ENCODE measurements at places on chromosomes 5 and 9.

- no peak for DNase-seq
These were observed 1905.1 kb downstream of the MAT2B start for GRCh38 chr5:165410476-165410875.

DNA sequence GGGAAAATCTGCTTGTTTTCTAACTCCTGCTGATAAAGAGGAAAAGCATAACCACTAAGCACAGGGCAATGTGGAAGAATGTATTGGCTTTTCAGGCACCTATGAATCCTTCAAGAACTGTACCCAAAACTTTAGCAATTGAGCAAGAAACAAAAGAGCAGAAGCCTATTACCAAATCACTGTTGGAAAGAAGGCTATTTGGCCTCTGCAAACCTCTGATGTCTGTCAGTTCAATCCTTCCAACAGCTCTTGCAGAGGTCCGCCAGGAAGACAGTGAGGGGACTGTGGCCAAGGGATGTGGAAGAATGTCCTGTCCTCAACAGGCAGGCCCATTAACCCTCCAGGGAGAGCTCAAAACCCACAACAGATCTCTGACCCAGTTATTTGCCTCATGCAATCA is 328.6 kb downstream of the ENC1 start:
- no peak for DNase-seq

GRCh38 chr5:77852514-77853352 is 76.6 kb upstream of the TBCA start:
- no peak for DNase-seq

DNA sequence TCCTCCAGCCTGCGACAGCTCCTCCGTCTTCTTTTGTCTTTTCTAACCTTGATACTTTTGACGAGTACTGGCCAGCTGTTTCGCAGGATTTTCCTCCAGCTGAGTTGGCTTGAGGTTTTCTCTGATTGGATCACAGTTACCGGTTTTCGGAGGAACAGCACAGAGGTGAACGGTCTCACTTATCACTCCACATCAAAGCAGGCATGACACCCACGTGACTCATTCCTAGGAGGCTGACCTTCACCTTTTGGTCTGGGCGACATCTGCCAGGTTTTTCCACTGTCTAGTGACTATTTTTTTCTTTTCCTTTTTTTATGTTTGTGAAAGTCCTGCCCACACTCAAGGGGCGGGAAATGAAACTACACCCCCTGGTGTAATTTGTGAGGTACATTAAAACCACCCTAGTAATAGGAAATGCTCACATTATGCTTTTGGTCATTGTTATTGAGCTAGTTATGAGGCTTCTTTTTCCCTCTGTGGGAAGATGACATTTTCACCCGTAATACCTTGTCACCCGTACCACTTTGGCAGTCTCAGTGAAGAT is 319.2 kb downstream of the GADD45G start:
- no peak for DNase-seq

DNA sequence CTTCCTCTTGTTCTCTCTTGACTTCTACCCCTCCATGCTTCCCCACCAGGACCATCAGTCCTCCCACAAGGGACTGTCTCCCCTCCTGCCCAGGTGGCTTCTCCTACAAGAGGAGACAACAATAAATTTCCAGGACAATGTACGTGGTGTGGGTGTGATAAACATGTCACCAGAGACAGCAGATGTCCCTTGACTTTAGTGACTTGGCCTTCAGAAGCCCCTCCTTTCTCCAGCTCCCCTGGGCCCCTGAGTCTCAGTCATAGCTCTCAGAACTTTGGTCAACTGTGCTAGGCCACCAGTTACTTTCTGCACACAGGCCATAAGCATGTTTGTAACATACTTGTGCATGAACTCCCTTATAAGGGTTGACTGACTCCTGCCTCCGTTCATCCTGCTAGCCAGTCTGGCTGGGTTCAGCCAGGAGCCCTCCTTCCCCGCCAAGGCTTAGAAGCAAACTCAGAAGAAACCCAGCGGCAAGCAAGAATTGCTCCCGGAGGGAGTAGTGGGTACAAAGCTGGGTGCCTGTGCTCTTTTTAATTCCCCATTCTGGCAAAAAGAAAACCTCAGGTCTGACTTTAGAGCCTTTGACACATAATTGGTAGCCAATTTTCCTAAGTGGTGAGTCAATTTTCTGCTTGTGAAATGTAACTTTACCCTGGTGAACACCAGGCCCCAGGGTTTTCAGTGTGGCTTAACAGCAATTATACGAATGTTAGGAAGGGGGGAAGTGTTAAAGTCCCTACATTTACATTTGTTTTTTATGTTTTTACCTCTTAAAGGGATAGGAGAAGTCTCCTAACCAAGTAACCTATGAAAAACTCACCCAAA is 49.2 kb downstream of the EBF1 start:
- DNase-seq = no peak

- no peak for DNase-seq
These were observed 367.4 kb downstream of the EFNA5 start for GRCh38 chr5:107303171-107303968.

DNA sequence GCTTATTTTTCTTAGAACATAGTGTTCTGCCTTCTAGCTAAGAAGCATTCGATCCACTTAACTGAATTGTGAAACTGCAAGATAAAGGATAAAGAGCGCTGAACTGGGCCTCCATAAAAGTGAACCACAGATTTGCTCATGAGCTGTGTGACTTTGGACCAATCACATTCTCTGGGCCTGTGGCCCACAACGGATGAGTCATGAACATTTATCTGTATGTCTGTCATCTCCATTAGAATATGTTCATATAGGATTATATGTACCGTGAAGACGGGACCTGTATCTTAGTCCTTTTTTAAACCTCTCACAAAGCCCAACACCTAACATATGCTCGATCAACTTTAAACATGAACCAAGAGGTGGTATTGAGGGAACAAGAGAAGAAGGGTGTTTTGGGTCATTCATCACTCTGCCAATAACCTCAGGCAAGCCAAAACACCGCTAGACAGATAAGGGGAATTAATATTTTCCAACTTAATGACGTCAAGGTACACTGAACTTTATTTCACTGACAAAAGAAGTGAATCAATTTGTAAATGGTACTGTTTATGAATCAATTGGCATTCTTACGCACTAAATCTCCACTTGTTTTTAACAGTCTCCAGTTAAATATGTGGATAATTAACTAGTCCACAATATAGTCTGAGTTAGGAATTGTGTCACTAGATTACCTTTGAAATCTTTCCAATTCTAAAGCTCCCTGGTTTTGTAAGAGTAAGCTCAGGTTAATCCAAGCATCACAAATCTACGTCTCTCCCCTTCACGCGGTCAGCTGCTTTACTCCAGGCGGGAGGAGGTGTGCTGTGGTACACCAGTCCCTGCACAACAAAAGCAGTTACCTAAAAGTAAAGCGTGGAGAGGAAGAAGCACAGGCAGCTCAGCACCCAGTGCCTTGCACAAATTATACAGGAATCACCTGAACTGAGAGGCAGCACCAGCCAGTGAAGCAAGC is 1.6 kb downstream of the TMEM245 start:
- no peak for DNase-seq

GRCh38 chr5:163941079-163941478 is 435.7 kb downstream of the MAT2B start:
- DNase-seq = no peak

DNA sequence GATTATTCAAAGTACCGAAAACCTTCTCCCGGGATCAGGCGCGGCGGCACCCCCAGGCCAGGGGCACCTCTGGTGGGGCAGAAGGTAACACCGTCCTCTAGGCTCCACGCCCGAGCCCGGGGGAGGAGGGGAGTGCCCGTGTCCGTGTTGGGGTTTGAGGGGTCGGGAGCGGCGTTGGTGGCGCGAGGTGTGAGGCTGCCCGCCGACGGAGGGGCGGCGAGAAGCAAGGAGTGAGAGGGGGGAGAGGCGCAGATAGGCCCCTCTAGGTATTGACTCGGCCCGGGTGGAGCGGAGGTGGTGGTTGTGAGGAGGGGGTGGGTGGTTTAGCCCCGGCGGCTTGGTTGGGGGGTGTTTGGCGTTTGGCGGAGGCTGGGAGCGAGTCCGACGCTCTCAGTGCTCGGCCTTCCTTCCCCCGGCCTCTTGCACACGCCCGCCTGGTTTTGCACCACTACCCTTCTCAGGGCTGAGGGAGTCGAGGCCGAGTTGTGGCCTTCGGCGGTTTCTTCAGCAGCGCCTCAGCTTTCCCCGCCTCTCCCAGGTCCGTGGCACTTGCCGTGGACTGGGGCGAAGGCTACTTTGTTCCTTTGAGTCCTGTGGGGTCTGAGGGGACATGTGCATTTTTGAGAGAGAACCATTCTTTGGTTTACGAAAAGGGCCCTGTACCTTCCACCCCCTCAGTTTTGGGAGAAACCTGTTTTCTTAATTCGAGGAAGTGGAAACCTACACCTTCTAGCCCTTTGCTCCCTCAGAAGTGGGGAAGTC is 450 bp downstream of the GPBP1 start:
- DNase-seq = peak; percentile 21

GRCh38 chr5:74326571-74327338 is 313.8 kb downstream of the ENC1 start:
- peak; percentile 5 for DNase-seq

GRCh38 chr5:83924891-83925290 is 204.2 kb upstream of the HAPLN1 start:
- no peak for DNase-seq

GRCh38 chr9:5688109-5688508 is 59.2 kb downstream of the RIC1 start:
- DNase-seq = no peak

DNA sequence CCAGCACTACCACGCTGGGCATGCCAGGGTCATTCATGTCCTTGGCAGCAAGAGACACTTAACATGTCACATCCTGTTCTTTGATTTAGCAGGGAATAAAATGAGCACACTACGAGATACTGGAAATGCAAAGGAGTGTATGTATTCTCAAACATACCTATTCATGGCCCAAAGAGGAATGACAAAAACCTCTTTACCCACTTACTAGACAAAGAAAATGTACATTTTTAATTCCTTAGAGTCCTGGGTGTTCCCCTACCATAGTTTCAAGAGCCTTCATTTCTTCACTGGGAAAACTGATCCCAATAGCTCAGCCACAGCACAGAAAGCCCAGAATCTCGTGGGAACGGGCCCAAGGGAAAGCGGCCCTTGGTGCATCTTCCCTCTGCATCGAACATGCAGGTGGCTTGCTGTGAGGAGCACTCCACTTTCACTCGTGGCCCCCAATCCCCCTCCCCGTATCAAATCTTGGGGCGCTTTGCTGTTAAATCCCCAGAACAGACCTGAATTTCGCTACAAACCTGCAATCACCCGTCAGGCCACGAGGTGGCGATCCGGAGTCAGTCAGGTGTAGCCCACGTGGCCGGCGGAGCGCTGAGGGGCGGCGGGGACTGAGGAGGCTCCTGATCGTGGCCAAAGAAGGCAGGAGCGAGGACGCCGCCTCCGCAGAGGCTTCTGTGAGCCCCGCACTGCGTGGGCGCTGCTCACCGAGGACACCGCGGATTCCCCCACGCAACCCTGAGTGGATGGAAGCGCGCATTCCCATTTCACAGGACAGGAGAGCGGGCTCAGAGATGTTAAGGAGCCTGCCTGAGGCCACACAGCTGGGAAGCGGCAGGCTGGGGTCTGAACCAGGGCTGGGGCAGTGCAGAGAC is 91.4 kb downstream of the LMX1B start:
- DNase-seq = peak; percentile 71

DNA sequence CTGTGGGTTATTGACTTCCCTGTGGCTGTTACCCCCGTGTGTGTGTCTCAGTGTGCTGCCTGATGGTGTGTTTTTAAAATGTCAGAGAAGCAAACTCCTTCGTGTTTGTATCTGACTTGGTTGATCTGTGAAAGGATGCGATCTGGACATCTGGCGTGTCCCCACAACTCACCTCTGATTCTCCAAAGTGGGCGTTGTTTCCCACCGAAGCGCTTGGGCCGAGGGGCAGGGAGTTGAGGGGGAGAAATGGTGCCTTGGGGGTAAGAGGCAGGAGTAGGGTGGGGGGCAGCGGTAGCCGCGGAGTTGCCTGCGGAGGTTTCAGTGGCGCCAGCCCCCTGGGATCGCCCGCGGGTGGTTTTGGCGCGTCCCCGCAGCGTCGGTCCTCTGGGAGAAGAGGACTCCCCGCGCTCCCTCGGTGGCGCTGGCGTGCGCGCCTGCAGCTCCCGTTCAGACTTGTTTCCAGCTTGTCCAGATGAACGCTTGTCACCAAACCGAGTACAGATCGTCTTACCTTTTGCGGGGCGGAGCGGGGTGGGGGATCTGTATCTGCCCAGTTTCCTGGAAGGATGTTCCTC is 1.1 kb downstream of the MAST4 start:
- no peak for DNase-seq

DNA sequence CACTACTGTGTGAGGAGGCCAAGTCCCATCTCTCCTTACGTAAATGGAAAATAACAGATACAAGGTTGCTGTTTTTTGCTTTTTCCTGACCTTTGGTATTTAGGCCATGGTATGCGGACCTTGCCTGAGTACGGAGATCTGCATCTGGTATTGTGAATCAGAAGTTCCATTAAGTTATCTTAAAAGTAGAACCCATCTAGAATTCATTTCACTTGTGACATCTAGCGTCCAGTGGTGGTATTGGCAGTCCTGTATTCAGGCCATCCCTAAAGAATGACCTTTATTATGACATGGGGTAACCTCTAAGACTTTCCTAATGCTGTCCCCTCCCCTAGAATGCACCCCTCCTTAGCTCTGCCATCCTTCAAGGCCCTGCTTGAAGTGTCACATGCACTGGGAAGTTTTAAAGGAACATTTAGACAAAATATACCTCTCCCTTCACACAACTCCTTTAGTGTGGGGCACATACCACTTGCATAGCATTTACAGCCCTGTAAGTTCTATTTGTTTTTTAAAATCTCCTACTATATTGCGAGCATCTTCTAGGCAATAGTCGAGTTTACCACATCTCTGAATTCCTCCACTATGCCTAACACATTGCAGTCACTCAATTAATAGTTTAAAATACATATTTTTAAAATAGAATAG is 1.9 kb upstream of the SPDL1 start:
- DNase-seq = peak; percentile 12

DNA sequence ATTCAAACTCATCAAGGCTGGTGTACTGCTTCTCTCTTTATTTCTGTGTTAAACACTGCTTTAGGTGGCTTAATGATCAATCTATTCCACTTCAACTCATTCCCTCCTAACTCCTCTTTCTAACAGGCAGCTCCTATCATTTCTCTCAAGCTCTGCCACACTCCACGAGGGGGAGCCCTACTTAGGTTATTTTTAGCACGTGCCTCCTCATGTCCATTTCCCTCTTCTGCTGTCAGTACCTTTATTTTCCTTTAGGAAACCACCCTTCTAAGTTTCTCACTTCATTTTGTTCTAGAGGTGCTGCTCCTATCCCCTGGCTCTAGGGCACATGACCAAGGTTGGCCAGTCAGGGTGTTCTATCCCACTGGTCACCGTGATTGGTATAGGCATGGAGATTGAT is 6.7 kb upstream of the BRINP1 start:
- no peak for DNase-seq

GRCh38 chr5:119954106-119954505 is 324.7 kb downstream of the FAM170A start:
- no peak for DNase-seq

DNA sequence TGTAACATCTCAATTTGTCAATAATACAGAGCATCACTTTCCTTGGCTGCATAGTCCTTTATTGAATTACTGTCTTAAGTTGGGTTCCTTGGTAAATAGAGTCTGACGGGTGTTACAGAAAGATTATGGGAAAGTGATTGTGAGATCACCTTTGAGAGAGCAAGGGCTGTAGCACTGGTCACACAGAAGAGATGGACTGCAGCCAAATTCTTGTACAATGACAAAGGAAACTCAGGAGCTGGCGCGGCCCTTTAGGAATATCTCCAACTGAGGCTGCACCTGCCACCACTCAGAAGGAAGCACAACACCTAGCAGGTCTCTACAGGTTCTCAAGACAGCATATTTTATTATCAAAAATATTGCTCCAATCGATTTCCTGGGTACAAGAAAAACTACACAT is 350.0 kb upstream of the ISL1 start:
- DNase-seq = no peak

Measured in stimulated activated CD8-positive, alpha-beta memory T cell treated with anti-CD3 and anti-CD28 coated beads, Interleukin-4, amount 100 ng/mL, for 1 hour (primary cell).